Central memory CD4-positive, alpha-beta T cell (primary cell): ENCODE measurements at places on chromosomes 2 and 18.
A peak's percentile ranks its signal among the peaks of the same experiment; 100 is the strongest.

DNA sequence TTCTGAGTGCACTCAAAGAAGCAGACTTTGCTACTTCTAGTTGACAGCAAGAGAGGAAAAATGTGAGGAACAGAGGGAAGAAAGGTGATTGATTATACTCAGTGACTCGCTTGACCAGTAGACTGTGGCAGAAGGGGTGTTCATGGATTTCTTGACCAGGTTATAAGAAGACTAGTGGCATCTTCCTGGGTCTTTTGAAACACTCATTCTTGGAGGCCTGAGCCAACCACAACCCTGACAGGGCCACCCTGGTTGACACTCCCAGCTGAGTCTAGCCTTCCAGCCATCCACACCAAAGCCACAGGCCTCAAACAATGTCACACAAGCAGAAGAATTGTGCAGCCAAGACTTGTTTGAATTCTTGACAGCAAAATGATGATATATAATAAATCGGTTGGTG lies 366.3 kb downstream of the SS18 start:
- DNase-seq, result no peak

DNA sequence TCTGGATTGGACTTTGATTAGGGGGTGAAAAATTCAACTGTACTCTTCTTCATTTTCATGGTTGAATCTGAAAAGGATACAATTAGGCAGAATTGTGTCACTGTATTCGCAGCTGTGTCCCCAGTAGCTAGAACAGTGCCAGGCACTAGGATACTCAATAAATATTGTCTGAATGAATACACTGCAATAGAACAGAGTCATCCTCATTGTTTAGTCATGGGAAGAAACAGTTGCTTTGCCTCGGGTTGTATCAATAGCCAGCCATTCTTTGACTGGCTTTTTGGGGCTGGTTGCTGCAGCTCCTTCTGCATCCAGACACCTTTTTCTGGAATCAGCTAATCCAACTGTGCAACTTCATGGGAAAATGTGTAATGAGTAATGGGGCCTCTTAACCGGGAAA lies 18.1 kb upstream of the DYNC1I2 start:
- no peak for DNase-seq

DNA sequence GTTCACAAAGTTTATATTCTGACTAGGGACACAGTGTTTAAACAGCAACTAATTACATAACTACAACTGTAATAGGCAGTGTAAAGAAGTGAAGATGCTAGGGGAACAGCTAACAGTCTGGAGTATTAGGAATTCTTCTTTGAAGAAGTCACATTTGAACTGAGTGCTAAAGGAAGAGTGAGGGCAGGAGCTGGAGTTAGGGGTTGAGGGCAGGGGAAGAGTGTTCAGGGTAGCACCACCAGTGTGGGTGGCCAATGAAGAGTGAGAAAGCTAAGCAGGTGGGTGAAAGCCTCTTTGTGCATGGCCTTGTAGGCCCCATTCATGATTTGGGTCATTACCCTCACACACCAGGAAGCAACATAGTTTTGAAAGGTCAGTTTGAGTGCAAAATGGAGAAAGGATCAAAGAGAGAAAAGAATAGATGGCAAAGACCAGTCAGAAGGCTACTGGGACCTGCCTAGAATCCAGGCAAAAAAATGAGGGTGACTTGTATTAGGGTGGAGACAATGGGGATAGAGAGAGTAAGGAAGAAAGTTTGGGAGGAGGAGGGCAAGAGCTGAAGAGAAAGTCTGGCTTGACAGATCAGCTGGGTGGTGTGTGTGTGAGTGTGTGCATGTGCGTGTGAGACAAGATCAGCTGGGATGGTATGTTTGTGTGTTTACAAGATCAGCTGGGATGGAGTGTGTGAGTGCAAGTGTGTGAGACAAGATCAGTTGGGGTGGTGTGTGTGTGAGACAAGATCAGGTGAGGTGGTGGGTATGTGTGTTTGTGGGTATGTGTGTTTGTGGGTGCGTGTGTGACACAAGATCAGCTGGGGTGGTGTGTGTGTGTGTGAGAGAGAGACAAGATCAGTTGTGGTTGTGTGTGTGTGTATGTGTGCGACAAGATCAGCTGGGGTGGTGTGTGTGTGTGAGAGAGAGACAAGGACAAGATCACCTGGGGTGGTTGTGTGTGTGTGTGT lies 43.6 kb upstream of the AGPS start:
- DNase-seq, result no peak

- no peak for DNase-seq
Observed at GRCh38 chr18:10265560-10266333, 188.7 kb upstream of the APCDD1 start.

- DNase-seq, result no peak
Observed at GRCh38 chr2:206189691-206190090, 30.0 kb downstream of the EEF1B2 start.

- no peak for DNase-seq
Observed at GRCh38 chr2:12861344-12861930, 144.7 kb downstream of the TRIB2 start.

GRCh38 chr18:61988100-61988499 lies 95.3 kb upstream of the RNF152 start:
- no peak for DNase-seq

DNA sequence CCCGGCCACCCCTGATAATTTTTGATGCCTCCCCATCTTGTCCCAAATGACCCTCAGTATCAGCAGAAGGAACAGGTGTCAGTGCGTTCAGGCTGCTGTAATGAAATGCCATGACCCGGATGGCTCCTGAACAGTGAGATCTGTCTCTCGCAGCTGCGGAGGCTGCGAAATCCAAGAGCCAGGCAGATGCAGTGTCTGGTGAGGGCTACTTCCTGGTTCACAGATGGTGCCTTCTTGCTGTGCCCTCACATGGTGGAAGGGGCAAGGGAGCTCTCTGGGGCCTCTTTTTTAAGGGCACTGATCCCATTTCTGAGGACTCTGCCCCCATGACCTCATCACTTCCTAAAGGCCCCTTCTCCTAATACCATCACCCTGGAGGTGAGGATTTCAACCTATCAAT lies 152.2 kb downstream of the TWIST2 start:
- no peak for DNase-seq

DNA sequence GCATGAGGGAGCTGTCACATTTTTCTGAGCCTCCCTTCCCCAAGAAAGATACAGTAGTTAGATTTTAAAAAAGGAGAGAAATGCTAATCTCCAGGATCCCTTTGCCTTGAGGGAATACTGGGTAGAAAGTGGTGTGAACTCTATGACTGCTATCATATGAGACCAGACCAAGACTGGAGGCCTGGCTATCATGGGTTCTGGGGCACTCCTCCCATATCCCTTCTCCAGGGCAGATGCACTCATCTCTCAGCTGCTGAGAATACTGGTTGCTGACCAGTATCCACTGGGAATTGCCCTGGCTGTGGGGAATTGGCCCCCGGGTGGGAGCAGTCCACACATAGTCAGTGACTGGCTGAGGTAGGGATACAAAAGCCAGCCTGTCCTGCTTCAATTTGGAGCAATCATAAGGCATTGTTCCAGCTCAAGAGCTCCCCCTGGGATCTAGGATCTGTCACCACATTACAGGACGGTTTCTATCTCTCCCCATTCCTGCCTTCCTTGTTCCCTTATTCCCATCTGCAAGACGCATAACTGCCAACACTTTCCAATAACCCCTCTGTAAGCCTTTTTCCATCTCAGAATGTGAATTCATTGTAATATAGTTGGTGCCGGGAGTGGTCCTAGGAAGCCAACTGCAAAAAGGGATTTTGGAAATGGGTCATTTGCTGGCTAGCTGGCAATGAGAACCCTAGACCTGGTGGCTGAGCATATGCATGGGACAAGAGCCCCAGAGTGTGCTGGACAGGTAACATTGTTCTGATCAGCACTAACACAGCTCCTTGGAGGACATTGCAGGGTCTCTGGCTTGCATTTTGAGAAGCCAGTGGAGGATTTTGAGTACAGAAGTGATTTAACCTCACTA lies 35.4 kb upstream of the REEP1 start:
- DNase-seq, result no peak

- no peak for DNase-seq
Observed at GRCh38 chr2:45897842-45898241, 246.4 kb downstream of the PRKCE start.

GRCh38 chr2:38190542-38191218 lies 114.7 kb upstream of the CYP1B1 start:
- no peak for DNase-seq

DNA sequence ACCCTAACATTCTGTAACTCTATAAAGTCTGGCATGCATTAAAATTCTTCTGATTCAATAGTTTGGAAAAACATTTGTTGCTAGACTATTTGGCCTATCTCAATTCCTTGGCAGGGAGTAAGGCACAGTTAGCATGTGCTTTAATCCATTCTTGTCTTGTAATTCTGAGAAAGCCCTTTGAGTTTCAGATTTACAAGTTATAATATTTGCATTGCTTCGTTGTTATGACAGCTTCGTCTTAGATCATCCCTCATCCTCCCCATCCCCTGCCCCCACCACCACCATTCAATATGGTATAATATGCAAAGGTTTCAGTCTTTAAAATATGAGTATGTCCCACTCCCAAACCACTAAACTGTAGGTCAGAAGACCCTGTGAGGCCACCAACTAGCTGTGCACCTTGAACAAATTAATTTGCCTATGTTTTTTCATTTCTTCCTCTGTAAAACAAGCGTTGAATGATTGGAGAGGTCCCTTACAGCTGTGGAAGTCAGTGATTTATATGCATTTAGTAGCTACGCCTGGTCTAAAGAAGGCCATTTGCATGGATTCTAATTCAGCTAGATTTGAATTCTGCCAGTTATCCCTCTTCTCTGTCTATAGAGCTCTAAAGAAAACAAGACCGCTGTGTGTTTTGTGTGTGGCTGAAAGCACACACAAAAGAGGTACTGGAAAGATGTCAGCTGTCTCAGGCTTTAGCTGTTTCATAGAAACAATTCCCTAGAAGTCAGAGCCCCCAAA lies 591 bp downstream of the C2orf80 start:
- DNase-seq, result no peak

- no peak for DNase-seq
Observed at GRCh38 chr18:79945118-79946042, 6.1 kb downstream of the SLC66A2 start.

DNA sequence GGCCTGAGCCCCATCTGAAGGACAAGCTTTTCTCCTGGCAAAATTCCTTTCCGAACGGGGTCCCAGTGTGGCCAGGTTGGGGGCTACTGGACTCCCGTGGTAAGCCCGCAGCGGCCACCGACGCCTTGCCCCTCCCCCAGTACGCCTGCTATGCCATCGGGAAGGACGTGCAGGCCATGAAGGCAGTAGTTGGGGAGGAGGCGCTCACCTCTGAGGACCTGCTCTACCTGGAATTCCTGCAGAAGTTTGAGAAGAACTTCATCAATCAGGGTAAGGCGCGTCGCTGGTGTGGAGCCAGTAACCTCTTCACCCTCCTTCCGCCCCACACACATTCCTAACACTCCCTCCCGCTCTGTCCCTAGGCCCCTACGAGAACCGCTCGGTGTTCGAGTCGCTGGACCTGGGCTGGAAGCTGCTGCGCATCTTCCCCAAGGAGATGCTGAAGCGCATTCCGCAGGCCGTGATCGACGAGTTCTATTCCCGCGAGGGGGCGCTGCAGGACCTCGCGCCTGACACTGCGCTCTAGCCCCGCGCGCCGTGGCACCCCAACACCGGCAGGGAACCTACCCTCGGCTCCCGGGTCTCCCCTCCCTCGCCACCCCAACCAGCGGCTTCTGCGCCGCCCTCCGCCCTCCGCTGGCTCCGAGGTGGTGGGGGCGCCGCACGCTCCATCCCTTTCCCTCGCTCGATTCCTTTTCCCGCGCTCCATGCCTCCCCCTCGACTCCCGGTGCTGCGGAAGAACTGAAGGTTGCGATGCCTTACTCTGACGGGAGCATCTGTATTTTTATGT lies 13.6 kb upstream of the ANKRD53 start:
- peak; percentile 76 for DNase-seq

DNA sequence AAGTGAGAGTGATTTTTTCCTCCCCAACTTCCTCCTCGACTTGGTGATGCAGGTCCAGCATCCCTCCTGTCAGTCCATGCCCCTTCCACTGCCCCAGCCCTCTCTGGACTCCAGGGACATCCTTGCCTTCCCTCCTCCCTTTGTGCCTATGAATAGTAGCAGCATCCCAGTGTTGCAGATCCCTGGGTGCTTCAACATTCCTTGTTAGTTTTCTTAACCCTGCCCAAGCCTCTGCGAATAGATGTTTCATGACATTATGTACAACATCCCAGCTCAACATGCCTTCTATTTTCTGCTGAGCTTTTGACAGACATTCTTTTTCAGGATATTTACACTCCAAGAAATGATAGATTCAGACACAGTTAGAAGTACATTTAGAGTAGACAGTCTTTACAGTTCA lies 35.3 kb upstream of the CCDC150 start:
- no peak for DNase-seq

DNA sequence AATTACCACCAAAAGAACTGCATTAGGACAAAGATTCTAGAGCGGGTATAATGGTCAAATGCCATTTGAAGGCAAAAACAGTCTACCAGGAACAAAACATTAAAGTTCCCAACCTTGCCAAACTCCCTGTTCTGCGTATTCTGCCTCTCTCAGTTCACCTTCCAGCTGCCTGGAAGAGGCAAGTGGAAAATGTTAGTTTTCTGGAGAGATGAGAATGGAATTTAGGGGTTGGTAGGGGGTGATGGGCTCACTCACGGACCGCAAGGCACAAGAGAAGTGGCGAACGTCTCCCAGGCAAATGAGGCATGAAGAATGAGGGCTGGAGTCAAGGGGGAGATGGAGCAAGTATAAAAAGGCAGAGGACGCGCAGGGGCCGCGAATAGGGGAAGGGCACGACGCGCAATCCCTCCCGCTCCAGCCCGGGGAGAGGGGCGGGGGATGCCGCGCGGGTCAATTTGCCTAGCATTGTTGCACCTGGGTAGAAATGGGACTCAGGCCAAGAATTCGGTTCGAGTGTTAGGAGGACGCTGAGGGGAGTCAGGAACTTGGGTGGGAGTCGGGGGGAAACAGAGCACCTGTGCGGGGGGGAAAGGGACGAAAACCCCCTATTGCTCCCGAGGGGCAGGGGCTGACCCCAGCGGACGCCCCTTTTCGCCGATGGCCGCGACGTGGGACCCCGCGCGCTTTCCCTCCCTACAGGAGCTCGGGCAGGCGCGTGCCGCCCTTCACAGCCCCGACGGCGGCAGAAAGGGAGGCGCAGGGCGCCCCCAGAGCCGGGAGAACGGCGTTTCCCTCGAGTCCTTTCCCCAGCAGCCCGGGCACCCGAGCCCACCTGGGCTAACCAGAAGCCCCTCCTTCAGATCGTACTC lies 573 bp downstream of the PAIP2B start:
- DNase-seq, result no peak

GRCh38 chr18:69999656-70000055 lies 52.0 kb upstream of the CD226 start:
- no peak for DNase-seq

- no peak for DNase-seq
Observed at GRCh38 chr2:129300456-129300855, 679.0 kb upstream of the RAB6C start.

DNA sequence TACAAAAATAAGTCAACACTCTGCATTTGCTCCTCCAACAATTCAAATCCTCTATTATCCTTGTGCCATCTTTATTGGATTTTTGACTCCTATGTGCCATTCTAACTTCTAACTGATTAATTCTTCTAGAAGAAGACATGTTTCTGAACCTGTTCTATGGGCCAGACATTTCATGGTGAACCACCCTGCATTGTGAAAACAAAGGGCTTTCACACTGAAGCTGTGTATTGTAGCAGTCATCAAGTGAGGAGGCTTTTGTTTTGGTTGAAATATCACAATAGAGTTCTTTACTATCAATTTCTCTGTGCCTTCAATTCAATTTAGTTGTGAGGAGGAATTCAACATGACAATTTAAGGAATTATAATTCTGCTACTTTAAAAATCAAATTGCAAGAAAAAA lies 357.9 kb downstream of the PLCL1 start:
- no peak for DNase-seq
